ENCODE measurements at places on chromosomes 11 and 22.

- peak; percentile 76 for DNase-seq
Observed at GRCh38 chr11:119594639-119595249, 134.3 kb downstream of the NECTIN1 start.

DNA sequence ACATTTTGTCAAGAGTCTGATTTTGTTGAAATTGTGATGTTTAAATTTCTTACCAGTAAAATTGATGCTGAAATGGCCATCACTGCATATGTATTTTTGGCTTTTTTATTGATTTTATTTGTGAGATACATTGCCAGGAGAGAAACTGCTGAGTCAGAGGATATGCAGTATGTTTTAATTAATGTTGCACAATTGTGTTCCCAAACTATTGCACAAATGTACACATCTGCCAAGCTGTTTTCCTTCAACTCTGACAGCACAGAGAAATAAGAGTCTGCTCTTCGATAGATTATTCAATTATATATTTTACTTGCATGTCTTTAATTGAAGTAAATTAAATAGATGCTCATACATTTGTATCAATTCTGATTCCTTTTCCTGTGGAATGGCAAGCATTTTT lies 640.2 kb upstream of the LUZP2 start:
- DNase-seq, result peak; percentile 74

- DNase-seq, result no peak
Observed at GRCh38 chr11:61201476-61201875, 1.8 kb upstream of the PGA3 start.

DNA sequence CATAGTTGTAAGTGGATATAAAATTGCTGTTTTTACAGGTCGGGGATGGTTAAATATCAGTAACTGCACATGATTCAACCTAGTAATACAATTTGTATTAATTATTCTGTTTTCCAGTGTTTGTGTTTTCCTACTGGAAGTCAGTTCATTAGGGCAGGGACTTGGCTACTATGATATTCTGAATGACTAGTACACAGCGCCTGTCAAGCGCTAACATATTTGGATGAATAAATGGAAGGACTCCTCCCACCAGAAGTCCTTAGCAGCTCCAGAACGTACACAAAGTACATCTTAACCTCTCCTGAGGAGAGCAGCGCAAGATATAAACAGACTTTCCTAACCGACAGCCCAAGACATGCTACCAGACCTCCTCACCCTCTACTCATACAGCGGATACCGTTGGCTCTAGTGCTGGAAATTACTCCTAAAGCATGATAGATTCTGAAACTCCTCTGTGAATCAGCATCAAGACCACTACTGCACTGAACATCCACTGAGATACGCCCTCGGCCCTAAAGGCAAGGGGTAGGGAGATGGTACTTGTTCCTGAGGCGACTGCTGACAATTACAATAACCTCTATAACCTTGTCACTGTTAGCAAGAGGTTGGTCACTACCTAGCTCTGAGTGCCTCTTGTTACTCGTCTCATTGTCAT lies 79.1 kb downstream of the RDX start:
- no peak for DNase-seq

- DNase-seq, result no peak
Observed at GRCh38 chr22:30328466-30329049, 1.8 kb upstream of the TBC1D10A start.

DNA sequence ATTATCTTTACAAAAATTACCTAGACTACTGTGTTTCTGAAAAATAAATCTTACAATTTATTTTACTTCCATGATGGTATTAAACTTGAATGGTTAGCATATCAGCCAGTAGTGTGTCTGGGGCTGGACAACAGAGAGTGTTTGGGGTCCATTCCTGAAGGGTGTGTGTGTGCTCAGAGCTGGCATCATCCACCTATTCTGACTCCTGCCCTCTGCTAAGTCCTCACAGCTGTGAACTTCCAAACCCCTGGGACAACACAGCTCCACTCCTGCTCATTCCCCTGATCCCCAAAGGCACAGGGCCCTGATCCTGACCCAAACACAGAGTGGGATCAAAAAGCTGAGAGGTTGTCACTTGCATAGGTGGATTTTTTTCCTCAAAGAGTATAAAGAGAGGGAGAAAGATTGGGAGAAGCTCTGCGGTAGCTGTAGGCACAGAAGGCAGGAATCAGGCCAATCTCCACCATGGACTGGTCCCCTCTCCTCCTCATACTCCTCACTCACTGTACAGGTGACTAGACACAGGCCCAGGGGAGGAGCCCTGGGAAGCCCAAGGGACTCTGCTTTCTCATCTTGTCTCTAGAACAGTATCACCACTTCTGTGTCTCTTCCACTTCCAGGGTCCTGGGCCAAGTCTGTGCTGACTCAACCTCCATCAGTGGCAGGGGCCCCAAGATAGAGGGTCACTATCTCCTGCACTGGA lies 55.7 kb upstream of the TOP3B start:
- DNase-seq, result no peak

DNA sequence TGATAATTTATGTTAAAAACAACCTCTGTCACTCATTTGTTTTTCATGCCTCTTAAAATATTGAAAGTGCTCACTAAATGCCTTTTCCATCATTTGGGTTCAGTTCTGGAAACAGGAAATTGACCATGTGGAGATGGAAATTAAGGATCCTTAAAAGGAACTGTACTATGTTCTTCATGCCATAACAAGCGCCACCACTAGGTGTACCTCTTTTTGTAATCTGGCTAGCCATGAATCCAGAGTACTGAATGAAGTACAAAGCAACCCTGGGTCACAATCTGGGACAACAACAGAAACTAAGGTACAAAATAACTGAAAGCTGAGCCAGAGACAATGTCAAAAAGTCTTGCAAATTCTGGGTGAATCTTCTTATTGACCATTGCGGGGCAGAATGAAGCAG lies 559.1 kb downstream of the FAM181B start:
- no peak for DNase-seq

GRCh38 chr11:73216465-73216864 lies 1.6 kb upstream of the P2RY2 start:
- DNase-seq, result no peak

DNA sequence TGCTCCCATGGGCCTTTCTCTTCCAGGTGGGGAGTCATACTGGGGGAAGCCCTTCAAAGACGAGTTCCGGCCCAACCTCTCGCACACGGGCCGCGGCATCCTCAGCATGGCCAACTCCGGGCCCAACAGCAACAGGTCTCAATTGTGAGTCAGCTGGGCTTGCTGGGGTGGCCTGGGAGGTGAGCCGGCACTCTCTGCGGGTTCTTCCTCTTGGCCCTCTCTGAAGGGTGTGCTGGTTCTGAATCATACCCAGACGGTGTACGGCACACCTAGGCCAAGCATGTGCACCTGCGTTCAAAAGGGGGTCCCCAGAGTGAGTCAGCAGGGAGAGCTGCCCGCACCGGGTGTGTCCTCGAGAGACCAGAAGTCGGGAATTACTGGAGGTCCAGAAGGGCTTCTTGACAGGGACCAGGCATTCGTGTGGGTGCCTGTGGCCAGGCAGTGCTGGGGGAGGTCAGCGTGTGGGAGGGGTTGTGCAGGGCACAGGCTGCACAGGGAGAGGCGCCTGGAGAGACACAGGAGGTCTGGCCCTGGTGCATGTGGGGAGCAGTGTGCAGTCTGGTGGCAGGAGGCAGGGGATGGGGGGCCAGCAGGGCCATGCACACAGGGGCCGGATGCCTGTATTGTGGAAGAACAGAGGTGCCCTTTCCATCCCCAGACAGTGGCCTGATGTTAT lies 23.0 kb downstream of the PPIL2 start:
- DNase-seq, result no peak
